ENCODE measurements at places on chromosomes 4 and X. TPM values are rescaled to one million over a fixed set of nuclear protein-coding genes. Genes with fewer than 3 reads are reported as not detected.

- no peak for DNase-seq
Observed at GRCh38 chr4:157973297-157973696, 199.5 kb downstream of the GASK1B start.

DNA sequence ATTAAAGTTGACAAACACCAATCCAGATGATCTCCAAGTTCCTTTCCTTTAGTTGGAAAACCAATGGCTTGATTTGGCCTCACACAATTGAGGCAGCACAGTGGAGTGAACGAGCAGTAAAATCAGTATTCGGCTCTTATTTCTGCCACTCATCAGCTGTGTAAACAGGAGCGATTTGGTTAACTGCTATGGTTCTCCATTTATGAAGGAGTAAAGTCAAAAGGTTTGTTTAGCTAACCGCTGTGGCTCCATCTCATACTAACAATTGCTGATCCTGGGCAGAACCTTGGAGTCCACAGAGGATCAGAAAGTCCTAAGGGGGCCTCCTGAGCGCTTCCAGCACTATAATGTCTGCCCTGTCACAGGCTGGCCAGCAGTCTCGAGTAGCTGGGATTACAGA lies 54.5 kb upstream of the EXOC1L start:
- DNase-seq = no peak

The RRH gene
- polyA plus RNA-seq = 0.64 TPM

DNA sequence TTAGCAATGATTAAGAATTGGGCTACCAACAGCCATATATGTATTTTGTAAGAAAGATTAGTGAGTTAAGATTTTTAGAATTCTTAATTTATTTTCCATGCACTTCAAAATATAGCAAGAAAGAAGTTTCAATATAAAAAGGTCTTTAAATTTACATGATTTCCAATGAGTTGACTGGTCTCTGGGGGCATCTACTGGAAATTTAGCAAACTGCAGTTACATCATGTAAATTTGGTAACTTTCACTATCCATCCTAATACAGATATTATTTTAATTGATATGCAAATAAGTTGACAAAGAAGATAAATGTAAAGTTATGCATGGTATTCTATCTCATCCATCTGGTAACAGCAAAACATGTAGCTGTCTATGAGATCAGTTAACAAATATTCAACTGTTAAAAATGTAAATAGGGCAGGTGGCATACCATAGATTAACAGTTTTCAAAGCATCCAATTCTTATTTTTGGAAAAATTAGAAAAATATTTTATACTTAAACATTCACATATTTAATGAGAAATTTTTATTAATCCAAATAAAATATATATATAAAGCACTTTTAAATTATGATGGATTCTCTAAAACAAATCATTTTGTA lies 29.1 kb downstream of the TTC29 start:
- DNase-seq = peak; percentile 21

DNA sequence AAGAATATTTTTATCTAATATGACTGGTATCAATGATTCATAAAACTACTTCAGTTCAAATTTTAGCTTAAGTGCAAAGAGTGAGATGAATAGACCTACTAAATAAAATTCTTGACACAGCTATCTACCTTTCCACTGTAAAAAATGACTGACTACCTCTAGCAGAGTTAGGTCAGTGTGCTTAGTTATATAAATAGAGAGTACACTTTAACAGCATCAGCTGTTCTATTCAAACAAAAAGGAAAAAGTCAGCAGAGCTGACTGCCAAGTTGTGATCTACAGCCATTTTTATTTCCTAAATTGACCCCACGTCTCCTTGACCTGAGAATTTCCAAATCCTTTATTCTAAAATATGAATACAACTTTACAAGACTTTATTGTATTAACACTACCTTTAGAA lies 262.4 kb downstream of the CAMK2D start:
- DNase-seq = no peak

DNA sequence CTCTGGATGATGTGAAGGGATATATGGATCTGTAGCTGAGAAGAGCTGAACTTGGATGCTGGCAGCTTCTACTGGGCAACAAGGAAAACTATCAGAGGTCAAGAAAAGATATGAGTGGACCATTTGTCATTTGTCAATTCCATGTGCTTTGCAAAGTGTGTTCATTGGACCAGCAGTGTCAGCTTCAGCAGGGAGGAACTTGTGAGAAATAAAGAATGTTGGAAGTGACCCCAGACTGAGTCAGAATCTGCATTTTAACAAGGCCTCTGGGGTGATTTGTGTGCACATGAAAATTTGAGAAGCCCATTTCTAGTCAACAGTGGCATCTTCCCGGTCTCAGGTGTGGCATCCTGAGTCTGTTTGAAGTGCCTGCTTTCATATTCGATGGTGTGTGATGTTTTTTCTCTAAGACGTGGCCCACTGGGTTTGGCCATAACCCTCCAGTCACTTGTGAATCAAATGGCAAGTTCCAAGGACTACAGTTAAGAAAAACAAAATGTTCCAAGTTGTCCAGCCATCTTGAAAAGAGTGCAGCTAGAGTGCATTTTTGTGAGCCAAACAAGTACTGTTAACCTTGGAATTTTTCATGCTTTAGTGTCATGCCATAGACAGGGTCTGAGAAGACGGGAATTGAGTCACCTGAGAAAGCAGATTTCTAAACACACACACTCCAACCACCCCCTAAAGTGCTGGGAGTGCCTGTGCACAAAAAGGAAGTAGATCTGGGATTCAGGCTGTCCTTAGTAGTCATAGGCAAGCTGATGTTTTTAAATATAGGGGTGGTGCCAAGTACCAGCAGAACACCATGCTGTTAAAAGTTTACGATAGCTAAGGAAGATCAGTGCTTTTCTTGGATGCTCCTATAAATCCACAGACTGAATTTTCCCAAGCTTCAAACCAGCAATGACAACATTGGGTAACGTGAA lies 26.4 kb downstream of the GPM6B start:
- DNase-seq = no peak

The NPNT gene
- polyA plus RNA-seq = 185 TPM

The RASGEF1B gene
- polyA plus RNA-seq = 12.5 TPM

DNA sequence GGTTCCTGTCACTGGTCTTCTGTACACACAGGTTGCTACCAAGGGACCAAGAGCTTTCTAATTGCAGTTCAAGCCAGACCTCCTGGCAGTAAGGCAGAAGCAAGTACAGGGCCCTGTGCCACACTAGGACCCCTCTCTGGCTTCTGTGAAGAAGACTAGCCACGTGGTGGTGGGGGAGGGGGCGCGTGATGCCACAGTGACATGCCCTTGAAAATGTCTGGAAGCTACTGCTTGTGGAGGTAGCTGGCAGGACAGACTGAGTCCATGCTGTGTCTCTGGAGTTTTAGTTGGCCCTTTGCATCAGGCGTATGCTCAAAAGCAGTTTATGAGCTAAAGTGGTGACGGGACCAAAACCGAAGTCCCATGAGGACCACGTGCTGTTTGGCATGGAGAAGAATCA lies 50.9 kb downstream of the RTL5 start:
- no peak for DNase-seq

GRCh38 chrX:69153060-69153730 lies 12.1 kb downstream of the PJA1 start:
- DNase-seq = no peak

- DNase-seq = no peak
Observed at GRCh38 chrX:140762061-140762460, 52.5 kb downstream of the LINC00632 start.

- DNase-seq = no peak
Observed at GRCh38 chrX:7045238-7045955, 102.1 kb upstream of the STS start.

- DNase-seq = no peak
Observed at GRCh38 chrX:50180073-50180940, 20.5 kb downstream of the AKAP4 start.

- DNase-seq = no peak
Observed at GRCh38 chr4:40829586-40829985, 79.8 kb downstream of the NSUN7 start.

The NPY1R gene
- 3.0 TPM for polyA plus RNA-seq

GRCh38 chr4:7638984-7639789 lies 204.5 kb upstream of the PSAPL1 start:
- DNase-seq = no peak

DNA sequence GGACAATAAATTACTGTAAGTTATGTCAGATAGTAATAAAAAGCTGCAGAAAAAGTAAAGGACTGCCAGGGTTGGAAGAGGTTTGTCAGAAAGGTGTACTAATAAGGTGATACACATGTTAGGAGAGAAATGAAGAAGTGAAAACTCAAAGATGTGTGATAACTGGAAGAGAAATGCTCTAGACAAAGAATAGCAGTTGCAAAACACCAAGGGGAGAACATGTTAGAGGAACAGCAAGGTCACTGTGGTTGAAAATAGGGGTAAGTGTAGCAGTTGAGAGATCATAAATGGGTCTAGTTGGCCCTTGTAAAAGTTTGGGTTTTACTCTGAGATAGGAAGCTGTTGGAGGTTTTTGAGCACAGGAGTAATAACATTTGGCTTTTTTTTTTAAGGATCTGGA lies 46.9 kb downstream of the HSPA4L start:
- DNase-seq = no peak

DNA sequence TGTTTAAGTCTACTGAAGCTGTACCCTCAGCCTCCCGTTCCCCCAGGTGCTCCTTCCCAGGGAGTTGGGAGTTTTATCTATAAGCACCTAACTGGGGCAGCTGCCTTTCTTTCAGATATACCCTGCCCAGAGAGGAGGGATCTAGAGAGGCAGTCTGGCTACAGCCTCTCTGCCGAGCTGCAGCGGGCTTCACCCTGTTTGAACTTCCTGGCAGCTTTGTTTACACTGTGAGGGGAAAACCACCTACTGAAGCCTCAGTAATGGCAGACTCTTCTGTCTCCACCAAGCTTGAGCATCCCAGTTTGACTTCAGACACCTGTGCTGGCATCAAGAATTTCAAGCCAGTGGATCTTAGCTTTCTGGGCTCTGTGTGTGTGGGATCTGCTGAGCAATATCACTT lies 122.5 kb downstream of the MAGEE1 start:
- no peak for DNase-seq

The TLL1 gene
- 1.8 TPM for polyA plus RNA-seq

DNA sequence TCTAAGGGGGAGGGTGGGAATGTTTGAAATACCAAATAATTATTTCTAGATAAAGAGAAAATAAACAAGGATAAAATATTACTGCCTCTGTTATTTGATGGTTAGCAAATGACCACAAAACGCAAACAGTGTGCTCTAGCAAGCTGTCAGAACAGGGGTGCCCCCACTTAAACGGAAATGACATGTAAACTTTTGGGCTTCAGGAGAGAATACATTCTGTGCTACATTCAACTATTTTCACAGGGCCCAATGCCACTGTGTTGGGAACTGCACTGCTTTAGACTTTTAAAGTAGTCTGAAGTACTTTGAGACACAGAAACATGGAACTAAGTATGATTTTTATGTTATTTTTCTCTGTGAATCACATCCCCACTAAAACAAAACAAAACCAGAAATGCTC lies 14.1 kb downstream of the CD40LG start:
- DNase-seq = no peak

GRCh38 chr4:38266616-38267015 lies 306.4 kb downstream of the PTTG2 start:
- DNase-seq = no peak

The MAGED4 gene
- polyA plus RNA-seq = 51.6 TPM

GRCh38 chr4:172096786-172097185 lies 283.6 kb downstream of the GALNTL6 start:
- no peak for DNase-seq

The STK32B gene
- 11.3 TPM for polyA plus RNA-seq

The RASSF6 gene
- polyA plus RNA-seq = 0.25 TPM

The NIPAL1 gene
- 13.0 TPM for polyA plus RNA-seq

DNA sequence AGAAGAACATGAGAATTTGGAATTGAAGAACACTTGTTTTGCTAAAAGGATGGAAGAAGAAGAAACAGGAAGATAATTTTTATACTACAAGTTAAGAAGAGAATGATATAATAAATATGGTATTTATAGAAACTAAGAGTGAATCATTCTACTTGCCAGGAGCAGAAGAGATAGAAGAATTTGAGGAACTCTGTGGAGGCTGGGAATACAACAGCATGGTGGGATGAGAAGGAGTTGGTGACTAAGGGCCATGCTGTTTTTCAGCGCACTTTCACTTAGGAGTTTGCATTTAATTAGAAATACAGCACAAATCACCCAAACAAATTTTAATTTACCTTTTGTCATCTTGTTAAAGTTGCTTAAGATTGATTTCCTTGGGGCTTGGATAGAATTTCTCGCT lies 20.5 kb downstream of the HADH start:
- DNase-seq = no peak

DNA sequence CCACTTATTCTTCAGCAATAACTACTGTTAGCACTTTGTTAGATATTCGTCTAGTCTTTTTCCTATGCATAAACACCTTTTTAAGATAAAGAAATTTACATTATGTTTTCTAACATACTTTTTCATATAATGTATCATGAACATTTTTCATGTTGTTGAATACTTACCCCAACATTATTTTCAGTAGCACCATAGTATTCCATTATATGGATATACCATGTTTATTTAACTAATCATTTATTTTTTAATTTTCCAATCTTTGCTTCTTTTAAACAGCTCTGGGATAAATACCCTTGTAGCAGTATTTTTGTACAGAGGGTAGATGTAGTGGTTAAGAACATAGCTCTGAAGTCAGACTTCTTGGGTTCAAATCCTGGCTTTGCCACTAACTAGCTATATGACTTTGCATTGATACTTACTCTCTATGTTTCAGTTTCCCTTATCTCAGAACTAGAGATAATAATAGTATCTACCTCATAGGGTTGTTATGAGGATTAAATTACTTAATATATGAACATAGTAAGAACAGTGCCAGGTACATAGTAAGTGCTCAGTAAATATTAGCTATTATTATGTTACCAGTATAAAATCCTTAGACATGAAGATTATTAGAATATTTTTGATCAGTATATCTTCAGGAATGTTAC lies 11.3 kb downstream of the EXOC1 start:
- no peak for DNase-seq

The ELF4 gene
- polyA plus RNA-seq = 12.0 TPM

GRCh38 chrX:18579495-18579894 lies 92.4 kb downstream of the RS1 start:
- no peak for DNase-seq

The LGI2 gene
- 31.5 TPM for polyA plus RNA-seq

GRCh38 chr4:72295966-72296557 lies 264.3 kb downstream of the NPFFR2 start:
- no peak for DNase-seq

The CT55 gene
- polyA plus RNA-seq = 0.46 TPM

- no peak for DNase-seq
Observed at GRCh38 chr4:22921936-22922335, 229.2 kb downstream of the GBA3 start.

The FGF13 gene
- 14.2 TPM for polyA plus RNA-seq

The RIPPLY1 gene
- 2.5 TPM for polyA plus RNA-seq

DNA sequence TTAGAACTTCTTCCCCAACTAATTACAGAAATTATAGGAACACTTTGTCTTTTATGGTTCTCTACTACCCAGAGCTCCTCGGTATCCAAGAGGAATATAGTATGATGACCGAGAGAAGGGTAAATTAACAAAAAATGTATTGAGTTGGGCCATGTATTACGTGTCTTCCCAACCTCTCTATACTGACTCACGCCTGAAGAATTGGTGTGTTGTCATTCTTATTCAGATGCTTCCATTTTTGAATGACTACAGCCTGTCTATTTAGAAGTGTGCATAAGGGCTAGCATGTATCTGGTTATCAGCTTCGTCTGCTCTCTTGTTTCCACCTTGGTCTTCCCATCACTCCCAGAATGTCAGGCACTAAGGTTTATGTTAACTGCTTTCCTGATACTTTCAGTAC lies 24.5 kb upstream of the SCD5 start:
- DNase-seq = no peak

The LRCH2 gene
- 17.3 TPM for polyA plus RNA-seq

GRCh38 chr4:56276547-56276946 lies 110.7 kb downstream of the AASDH start:
- DNase-seq = no peak

GRCh38 chr4:45006078-45006477 lies 279.7 kb upstream of the GNPDA2 start:
- no peak for DNase-seq

All from left renal pelvis (tissue), 4 donors.